ENCODE measurements at places on chromosomes 4 and X.

- no peak for DNase-seq
Measured at GRCh38 chr4:82519776-82520175, 42.0 kb downstream of the TMEM150C start.

DNA sequence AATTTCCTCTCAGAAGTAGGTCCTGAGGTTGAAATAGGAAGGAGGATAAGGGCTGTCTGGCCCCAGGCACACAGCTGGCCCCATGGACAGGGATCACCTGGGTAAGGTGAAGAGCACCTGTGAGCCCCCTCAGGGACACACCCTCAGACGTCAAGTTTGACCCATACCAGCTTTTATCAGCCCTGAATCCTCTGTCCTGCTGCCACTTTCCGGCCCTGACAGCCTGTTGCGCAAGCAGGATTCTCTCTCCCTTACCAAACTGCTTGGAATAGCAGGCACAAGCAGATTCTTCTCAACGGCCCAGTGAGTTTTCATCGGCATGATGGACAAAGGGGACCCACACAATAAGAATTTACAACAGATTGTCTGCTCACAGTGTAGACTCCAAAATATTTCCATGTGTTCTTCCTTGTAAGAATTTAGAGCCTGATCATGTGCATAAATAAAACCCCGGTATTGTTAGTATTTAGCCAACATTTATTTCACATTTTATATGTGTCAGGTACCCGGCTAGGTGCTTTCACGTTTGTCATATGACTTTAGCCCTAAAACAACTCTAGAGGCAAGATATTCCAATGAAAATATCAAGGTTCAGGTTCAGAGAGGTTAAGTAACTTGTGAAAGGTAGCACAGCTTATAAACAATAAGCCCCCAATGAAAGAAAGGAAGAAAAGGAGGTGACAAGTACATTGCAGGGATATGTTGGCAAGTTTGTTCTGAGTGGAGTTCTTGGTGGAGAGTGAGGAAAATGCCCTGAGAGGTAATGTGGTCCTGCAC, 107.2 kb upstream of the KIT start:
- no peak for DNase-seq

- no peak for DNase-seq
Measured at GRCh38 chr4:163701916-163702315, 207.4 kb downstream of the TMA16 start.

DNA sequence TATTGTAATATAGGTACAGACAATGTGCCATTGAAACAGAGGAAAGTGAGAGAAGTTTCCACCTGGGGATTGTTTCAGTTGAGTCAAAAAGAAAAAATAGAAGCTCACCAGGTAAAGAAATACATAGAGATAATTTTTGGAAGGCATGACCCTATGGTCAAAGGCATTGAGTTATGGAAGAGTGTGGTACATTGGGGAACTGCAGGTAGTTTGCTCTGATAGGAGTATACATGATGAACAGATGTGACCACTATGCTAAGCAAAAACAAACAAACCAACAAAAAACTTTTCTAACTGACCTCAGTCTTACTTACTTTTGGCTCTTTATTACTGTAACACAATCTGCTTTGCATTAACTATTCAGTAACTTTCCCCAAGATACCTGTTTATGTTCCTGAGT, 85.9 kb downstream of the UGT8 start:
- no peak for DNase-seq

GRCh38 chrX:153884590-153884989, 1.4 kb downstream of the L1CAM start:
- DNase-seq = no peak

DNA sequence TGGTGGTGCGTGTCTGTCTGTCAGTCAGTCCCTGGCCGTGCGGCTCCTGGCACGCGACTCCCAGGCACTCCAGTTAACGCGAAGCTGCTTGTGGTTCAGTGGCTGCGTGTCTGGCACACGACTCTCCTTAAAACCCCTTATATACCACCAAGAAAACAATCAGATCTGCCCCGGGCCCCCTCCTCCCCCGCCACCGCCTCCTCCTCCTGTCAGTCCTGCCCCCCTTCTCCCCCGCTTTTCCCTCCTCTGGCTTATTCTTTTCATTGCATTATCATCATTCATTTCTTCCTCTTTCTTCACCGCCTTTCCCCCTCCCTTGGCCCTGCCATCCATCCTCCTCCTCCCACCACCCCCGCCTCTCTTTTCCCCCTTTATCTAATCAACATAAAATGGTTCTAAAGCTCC, at the start of gene NEUROG2:
NEUROG2 (minus strand) TSS at position 115 of the 405 bp plus-strand sequence. CDS start 705 bp downstream, outside the sequence.
- DNase-seq = no peak
